AG04449 (cell line): ENCODE measurements at places on chromosomes 5 and 9.

- DNase-seq: no peak
Observed at GRCh38 chr5:127086589-127086988, 13.3 kb upstream of the C5orf63 start.

DNA sequence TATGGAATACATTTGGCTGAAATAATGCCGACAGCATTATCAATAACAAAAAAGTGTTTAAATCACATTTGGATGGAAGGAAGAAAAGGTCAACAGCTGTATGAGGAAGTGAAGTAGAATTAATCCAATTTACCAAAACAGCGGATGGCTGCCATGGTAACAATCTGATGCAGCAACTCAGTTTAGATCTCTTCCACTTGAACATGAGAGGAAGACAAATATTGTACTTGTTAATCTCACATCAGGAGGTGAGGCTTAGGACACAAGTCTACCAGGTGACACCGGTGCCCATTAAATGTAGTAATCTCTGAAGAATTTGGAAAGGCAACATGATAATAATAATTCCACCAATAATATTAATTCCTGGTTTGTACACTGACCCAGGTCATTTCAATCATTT is 2.4 kb downstream of the RASEF start:
- no peak for DNase-seq

- no peak for DNase-seq
Observed at GRCh38 chr5:1728846-1729245, 70.8 kb downstream of the MRPL36 start.

GRCh38 chr9:36728651-36729520 is 156.2 kb downstream of the MELK start:
- peak; percentile 23 for DNase-seq

DNA sequence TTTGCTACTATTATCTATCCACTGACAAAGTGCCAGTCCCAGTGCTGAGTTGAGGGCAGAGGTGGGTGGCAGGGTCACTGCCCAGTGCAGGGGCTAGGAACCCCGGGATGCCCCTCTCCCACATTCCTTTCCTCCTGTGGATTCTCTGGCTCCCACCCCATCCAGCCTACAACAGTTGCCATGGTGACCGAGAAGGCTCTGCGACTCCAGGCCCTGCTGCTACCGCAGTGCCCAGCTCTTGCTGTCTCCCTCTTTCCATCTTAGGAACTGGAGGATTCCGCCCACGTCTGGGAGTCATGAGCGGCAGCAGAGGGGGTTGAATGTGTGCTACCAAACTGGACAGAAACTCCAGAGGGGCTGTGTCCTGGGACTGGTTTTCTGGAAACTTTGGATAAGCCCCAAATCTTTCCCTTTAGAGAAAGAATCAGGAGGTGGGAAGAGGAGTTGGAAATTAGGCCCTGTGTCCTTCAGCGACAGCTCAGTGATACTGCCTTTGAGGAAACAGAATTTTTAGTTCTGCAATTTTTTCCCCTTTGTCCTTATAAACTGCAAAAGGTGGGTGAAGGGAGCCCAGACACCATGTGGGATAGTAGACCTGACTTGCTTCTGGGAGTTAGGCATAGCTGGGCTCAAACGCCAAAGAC is 20.7 kb upstream of the C5orf47 start:
- DNase-seq: no peak

GRCh38 chr9:128098297-128099230 is 29.0 kb downstream of the PTGES2 start:
- peak; percentile 96 for DNase-seq

- DNase-seq: no peak
Observed at GRCh38 chr9:132585954-132586829, 3.8 kb downstream of the BARHL1 start.

DNA sequence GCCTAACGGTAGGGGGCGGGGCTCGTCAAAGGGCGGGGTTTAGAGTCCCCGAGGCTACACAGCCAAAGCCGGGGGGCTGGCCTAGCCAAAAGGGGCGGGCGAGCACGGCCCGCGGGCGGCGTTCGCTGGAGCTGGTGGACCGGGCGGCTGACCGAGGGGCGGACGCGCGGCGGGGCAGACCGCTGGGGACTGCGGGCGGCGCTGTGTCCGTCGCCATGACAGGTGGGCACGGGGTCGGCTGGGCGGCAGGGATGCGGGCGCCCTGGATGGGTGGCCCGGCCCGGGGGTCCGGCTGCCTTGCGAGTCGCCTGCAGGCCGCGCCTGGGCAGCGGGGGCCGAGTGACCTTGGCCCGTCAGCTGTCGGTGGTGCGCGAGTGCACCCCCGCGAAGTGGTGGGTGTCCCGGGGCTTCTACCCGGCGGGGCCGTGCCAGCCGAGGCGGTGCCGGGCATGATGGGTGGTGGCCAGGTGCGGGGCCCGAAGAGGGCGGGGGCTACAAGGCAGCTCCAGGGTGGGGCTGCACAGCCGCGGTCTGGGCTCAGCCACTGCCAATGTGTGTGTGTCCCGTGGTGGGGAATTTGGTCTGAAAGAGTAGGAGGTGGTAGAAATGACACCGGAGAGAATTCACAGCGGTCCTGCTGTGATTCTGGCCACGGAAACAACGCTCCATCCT is at the start of gene CARD19:
Gene CARD19, plus strand, starts transcription at position 87 of the 672 bp plus-strand sequence. Its CDS starts 129 bp downstream, at position 216.
- DNase-seq: no peak

- DNase-seq: no peak
Observed at GRCh38 chr5:19534751-19535150, 453.2 kb downstream of the CDH18 start.

DNA sequence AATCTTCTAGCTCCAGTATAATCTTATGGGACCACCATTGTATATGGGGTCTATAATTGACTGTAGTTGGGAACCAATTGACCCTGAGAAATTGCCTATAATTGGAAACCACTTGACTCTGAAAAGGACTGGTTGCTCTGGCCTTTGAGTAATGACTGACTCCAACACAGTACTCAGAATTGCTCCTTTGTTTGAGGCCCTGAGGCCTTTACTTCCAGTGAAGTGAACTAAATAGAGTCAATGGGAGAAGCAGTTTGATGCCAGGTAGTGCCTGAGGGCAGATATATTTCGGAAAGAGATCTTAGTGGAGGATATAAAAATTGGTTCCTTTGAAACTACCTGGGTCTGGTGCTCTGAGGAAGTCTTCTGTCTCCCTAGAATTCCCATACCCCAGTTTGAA is 16.0 kb upstream of the TMEM171 start:
- no peak for DNase-seq

DNA sequence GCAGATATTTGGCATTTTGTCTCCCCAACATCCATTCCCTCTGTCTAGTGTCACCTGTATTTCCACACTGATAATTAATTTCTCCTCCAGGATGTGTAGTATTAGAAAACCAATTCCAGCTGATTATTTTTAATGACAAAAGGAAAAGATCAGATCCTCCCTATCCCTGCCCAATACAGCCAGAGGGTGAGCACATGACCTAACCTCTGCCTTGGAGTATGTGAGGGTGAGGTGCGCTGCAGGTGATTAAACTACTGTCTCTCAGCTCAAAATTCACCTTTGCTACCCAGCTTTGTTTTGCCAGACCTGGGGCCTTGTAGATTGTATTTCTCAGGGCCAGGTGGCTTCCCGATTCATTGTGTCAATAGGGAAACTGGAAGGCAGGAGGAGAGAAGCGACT is 402.1 kb downstream of the PRELID2 start:
- DNase-seq: no peak

DNA sequence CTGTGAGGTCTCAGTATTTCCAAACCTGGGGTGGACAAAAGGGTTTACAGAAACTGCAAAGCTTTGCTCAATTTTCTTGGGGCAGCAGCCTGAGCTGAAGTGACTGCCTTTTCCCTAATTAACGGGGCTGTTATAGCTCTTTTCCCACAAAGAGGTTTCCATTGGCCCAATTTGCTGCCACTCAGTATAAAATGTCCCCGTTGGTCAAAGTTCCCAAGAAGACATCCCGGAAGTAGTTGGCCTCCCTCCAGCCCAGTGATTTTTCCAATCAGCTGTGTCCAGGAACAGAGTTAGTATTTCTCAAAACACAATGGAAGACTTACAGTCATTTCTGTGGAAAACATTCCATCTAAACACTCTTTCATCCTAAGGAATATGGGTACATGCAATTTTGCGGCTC is 643.6 kb downstream of the ACTL7B start:
- DNase-seq: no peak

- no peak for DNase-seq
Observed at GRCh38 chr5:142845954-142846398, 75.8 kb downstream of the ARHGAP26 start.

DNA sequence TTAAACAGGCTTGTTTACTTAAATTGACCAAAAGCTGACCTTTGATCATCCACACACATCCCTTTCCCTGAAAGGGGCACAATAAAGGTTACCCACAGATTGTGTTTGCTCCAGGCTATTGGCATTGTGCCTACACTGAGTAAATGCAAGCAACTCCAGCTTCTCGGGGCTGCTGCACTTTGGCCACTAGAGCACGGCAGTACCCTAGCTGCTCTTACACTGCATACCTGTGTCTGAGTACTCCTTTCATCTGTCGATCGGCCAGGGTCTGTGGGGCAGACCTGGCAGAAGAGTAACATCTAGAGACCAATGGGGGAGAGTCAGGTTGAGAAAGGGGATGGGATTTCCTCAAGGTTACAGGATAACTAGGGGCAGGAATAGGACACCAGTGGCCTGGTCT is 281.9 kb upstream of the NMUR2 start:
- no peak for DNase-seq

DNA sequence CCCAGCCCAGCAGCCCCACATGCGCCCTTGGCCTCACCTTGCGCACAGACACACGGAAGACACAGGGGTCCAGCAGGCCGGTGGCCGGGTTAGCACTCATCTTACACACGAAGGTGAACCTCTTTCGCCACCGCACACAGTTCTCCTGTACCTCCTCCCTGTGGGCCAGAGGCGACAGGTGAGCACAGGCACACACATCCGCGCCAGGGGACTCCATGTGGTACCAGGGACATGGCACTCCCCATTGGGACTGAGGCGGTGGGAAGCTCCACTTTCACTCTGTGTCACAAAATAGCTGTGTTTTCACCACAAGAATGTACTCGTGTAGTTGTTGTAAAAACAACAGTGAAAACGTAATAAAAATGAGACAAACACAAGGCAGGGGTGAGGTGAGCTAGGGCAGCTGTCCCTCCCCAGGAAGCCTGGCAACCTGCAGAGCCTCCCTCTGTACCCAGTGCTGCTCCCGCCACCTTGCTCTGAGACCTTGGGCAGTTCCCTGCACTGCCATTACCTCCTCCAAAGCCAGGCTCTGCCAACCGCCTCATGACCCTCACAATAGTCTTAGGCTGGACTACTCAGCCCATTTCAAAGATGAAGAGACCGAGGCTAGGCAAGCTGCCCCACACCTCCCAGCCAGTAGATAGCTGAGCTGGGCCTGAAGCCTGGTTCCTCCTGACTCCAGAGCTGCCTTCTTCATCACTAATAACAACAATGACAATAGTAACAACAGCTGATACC is 16.3 kb upstream of the DPM2 start:
- no peak for DNase-seq
